CD4-positive, alpha-beta T cell treated with Interleukin-4 for 1 hour (primary cell): ENCODE measurements at places on chromosomes 12 and 14.

DNA sequence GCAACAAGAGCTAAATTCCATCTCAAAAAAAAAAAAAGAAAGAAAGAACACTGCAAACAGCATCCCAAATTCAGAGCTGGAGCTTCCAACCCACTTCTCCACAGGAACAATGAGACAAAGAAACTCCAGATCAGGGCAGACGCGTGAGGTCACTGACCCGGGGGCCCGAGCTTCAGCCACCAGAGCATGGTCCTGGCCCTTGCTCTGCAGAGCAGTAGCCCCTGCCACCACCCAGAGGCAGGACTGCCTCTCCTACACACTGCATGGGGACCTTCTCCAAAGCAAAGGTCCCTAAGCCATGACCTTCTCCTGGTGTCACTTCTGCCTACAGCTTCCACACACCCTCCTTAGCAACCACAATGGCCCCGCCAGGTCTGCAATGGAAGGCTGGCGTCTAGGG is 53.1 kb downstream of the CCNK start:
- no peak for DNase-seq

DNA sequence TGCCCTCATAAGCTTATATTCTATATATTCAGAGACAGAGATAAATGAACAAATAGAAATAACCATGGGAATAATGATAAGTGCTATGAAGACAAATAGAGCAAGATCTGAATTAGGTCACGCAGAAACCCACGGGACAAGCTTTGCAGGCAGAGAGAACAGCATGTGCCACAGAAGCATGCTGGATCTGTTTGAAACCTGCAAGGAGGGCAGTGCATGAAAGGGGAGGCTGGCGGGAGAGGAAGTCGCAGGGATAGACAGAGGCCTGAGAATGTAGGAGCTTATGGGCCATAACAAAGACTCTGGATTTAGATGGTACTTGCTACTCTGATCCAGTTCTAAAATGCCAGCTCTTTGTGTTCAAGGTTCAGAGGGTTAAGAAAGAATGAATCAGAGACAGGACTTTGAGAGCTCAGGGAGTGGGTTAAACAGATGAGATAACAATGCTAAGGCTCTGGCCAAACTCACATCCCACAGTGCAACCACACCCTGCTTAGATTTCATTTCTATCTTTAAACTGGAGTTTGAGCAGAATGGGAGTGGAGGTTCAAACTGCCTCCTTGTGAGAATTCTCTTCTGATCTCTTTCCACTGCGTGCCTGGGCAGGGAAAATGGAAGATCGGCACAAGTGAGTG is 49.2 kb upstream of the PPP1R12A start:
- DNase-seq: no peak

GRCh38 chr14:24280797-24281460 is 9.5 kb upstream of the RABGGTA start:
- DNase-seq: no peak

DNA sequence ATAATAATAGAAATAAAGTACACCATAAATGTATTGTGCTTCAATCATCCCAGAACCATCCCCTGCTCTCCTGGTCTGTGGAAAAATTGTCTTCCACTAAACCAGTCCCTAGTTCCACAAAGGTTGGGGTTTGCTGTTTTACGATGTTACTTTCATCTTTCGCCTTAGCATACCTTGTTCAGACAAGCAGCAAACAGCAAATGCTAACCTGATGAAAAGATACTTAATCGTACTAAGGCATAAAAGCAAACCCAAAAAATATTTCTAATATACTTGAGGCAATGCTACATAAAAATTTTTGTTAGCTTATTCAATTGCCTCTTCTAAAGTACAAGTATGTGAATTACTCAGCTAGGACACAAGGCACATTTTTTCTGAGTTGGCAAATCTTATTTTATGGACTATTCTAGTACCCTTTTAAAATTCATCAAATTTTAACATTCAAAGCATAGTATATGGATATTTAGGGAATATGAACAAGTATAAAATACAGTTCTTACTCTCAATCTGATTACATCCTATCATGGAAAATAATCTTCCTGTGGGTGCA is 97.1 kb upstream of the PLEKHG7 start:
- no peak for DNase-seq

DNA sequence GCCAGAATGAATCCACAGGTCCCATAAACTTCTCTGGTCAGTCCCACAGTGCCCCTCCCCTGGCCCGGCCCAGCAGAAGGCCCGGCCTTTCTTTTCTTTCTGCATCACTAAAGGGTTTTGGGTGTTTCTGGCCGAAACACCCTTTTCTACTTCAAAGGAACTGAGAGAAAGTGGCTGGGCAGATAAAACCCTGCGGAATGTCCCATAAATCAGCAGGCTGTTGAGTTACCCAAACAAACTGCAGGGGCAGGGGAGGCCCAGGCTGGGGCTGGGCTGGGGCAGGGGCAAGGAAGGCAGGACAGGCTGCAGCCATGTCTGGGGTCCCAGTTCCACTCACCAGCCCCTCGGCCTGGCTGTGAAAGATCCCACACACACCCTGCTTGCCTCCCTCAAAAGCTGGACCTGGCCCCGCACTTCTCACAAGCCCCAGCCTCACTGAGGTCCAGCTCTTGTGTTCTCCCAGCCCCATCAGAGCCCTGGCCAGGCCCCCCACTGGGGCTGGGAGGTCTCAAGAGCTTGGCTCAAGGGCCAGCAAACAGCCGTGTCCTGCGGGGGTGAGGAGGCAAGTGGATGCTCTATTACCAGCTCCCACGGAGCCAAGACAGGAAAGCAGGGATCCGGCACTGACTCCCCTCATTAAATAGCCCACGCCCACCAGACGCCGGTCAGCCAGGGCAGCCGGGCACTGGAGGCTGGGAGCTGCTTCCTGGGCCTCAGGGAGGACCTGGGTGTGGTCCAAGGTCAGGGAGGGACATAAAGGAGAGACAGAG is 41.9 kb downstream of the CCNK start:
- no peak for DNase-seq
